Fibroblast of gingiva (primary cell): ENCODE measurements at places on chromosomes 3 and 15.

GRCh38 chr15:79978260-79978654, 7.3 kb upstream of the BCL2A1 start:
- DNase-seq, result no peak

GRCh38 chr15:66955001-66955516, 110.3 kb upstream of the SMAD3 start:
- DNase-seq, result no peak

GRCh38 chr3:118828351-118828750, 206.3 kb downstream of the IGSF11 start:
- no peak for DNase-seq

- no peak for DNase-seq
Measured at GRCh38 chr3:16509721-16510619, 3.5 kb downstream of the RFTN1 start.

DNA sequence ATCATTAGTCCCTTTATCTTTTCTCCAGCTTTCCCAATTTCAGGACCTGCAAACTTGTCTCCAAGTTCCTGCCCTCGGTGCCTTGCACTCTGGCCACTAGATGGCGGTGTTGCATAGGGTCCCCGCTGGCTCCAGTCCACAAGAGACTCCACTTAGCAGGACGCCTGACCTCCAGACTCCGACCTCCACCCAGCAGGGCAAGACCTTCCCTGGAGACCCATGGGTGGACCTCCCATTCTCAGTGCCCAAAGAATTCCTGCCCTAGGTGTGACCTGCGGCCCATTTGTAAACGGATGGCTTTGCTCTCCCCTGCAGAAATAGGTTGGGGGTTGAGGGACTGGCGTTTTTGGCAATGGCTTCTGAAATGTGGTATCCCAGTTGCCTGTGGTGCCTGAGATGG, 82.6 kb downstream of the LSM3 start:
- peak; percentile 63 for DNase-seq

DNA sequence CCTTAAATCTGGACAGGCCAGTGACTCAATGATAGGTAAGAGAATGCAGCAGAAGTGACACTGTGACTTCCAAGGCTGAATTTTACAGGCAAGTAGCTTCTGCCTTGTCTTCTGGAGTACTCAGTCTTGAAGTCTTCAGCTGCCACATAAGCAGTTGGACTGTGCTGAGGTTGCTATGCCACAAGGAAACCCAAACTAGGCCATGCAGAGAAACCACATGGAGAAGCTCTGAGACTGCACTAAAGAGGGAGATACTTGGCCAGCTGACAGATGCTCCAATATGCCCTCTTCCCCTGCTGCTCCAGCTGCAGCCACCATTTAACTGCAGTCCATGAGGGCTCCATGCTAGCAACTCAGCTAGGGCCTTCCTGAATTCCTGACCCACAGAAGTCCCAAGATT, 119.4 kb upstream of the GADL1 start:
- DNase-seq, result no peak

GRCh38 chr3:40924559-40925141, 274.7 kb upstream of the CTNNB1 start:
- no peak for DNase-seq

GRCh38 chr3:119395923-119396358, 67.5 kb downstream of the TMEM39A start:
- DNase-seq, result no peak

GRCh38 chr3:97983933-97984491, 11.8 kb upstream of the RIOX2 start:
- no peak for DNase-seq

DNA sequence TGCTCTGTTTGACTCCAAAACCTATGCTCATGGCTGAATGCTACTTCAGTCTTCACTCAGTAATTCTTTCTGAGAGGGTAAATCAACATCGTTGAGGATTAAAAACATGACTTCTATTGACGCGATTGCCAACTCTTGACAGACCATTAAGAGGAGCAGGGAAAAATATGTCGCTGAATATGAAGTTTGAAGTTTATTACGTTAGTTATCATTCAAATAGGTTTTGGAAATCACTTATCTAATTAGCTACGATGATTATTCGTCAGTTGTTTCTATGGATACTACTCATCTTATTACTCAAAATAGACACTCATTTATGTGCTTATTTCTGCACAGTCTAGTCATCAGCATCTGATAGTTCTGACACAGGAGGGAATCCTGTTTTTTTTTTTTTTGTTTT, 279.2 kb upstream of the TBL1XR1 start:
- DNase-seq, result no peak

DNA sequence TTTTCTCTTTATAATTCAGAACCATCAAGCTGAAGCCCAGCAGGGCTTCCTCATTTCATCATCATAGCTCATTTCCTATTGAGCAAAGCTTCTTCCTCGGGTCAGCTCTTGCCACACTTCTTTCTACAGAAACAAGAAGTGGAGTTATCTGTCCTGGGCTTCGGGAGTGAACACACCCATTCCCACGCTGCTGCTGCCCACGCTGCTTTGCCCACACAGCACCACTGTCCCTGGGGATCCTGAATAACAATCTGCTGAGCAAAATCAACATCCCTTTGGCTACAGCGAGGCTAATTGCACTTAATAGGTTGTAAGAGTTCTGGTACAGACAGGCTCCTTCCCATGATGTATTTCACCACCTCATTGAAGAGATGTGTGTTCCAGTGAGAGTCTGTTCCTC, 23.7 kb downstream of the CEP19 start:
- DNase-seq, result peak; percentile 94

DNA sequence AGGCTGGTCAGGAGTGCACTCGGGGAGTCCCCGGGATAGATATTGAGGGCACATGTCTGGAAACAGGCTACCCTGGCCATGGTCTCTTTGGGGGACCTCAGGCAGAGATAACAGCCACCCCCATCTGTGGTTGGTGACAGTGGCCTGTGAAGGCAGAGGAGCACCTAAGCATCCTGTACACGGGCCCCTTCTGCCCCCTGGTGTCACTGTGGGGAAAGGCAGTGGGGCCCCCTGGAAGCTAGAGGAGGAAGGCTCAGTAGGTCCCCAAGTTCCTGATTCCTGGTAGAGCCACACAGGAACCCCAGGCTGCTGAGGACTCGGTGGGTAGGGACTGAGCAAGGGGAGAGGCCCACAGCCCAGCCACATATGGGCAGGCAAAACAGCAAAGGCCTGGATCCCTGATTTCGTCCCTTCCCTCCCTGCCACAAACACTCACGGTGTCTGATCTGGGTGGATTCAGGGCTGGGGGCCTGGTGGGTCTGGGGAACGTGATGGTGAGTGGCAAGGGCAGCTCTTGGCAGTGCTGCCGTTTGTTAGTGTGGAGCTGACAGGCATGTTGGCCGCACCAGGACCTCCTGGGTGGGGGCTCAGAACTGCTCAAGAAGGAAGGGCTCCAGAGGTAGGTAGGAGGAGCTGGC, 14.1 kb upstream of the CXCR6 start:
- no peak for DNase-seq

DNA sequence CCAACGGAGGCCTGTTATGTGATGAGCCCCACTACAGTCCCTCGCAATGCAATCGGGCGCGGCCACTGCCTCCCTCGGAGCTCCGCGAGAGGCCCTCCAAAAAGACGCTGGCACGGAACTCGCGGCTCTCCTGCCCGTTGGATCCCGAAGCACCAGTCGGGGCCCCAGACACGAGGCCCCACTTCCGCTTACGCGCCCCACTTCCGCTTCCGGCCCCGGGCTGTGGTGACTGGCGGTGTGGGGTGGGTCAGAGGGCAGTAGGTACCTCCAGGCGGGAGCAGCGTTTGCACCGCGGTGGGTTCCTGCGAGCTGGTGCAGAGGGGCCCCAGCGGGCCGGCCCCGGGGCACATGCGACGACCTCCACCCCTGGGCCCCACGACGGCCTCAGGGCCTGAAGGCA, at the start of gene TOPAZ1:
Gene TOPAZ1, plus strand, starts transcription at position 181 of the 400 bp plus-strand sequence. Its CDS starts 168 bp downstream, at position 349.
- no peak for DNase-seq

DNA sequence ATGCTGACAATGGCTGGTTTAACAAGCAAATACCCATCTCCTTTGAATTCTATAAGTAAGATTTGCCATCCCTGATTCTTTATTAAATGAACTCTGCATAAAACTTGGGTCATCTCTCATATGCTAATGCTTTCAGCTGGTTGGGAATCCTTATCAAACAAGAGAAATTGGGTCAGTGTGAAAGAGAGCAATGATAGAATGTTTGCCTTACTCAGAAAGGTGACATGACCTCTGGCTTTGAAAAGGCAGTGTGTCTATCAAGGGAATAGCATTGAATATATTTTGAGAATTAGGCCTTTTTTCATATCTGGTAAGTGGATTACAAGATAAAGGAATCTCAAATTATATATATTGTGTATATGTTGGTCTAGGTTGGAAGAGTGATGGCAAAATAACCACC, 8.7 kb upstream of the SLC7A14 start:
- no peak for DNase-seq

DNA sequence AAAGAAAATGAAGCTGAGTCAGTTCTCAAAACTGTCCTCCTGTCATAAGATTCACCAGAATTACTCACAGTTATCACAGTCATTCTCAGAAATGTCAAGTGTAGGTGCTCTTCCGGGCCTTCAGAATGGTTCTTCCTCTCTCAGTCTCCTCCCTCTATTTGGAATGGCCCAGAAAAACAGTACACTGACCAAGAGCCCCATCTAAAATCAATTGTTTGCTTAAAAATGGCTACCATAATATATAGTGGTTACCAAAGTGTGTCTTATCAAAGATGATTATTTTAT, 99.8 kb downstream of the MECOM start:
- DNase-seq, result no peak

GRCh38 chr3:29514170-29514569, 233.3 kb downstream of the RBMS3 start:
- peak; percentile 79 for DNase-seq

GRCh38 chr15:45128971-45129639, 574 bp downstream of the DUOXA1 start:
- DNase-seq, result no peak

DNA sequence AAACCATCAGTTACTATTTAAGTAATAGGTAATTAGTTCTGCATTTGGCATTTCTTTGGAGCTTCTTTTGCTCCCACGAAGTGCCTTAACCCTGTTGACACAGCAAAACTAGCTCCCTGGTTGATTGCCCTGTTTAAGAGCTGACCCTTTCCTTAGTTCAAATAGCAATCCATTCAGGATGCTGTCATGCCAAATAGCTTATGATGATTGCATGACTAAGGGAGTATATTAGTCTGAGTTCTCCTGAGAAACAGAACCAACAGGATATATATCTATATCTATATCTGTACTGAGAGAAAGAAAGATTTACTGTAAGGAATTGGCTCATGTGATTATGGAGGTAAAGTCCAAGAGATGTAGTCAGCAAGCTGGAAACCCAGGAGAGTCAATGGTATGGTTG, 50.3 kb upstream of the SPRED1 start:
- DNase-seq, result peak; percentile 26

DNA sequence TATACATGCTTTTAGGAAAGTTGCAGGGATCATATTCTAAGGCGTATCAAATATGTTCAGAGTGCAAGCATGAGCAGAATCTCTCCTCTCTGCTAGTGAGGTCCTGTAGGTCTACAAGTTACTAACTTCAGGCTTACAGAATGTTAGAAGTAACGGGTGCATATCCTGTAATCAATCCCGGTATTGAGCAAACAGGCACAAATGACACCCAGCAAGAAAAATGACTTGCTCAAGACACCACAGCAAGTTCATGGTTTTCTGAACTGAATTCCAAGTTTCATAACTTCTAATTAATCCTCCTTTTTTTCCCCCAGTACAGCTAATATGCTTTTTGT, 353.9 kb upstream of the TPRG1 start:
- DNase-seq, result no peak

GRCh38 chr3:169891886-169892285, 19.5 kb upstream of the SAMD7 start:
- DNase-seq, result no peak

DNA sequence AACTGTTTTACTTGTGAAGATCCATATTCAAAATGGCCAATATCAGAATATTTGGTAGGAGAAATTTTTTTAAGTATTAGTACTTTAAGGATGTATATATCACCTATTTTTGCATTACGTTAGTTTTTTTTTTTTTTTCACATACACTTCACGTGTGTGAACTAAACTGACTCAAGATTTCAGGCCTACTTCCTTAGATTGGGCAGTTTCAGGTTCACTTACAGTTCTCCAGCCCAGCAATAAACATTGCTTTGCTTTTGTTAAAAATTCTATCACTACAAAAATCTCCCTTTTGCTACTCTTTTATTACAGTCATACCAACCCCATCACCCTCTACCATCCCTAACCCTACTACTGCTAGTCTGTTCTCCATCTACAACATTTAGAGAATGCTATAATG, 183.6 kb downstream of the KCNH8 start:
- no peak for DNase-seq

GRCh38 chr3:134359121-134360010, 14.9 kb downstream of the AMOTL2 start:
- peak; percentile 51 for DNase-seq

DNA sequence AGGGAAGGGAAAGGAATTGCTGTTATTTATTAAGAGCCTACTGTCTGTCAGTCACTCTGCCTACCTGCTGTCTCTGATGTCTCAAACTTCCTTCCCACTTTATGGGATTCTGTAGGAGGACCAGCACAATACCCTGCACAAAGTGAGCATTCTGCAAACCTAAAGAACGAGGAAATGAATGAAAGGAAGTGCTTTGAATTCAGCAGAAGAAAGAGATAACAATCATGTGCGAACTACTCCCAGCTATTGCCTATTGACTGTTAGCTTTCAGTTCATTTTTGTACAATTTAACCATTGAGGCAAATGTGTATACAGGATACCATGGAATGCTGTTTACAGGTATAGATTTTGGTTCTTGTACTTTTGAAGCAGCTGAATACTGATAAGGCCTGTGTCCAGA, 66.8 kb downstream of the CMSS1 start:
- DNase-seq, result no peak

DNA sequence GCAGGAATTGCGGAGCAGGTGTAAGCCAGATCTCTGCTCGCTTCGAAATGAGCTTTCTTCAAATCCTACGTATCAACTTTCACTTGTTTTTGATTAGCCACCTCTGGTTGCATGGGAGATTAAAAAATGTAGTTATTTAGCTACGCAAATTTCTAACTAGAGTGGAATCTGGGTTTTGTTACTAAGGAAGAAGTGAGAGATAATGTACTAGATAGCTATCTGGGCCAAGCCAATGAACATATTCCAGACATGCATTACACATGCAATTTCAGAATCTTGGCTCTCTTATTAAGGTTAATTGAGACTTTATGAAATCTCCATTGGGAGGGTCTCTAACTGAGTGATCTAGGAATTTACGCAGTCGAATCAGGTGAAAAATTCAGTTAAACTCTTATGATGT, 765.7 kb downstream of the DIPK2A start:
- DNase-seq, result no peak
